Immature natural killer cell (primary cell): ENCODE measurements at places on chromosomes 2 and 18.

GRCh38 chr2:112541315-112542122 is 746 bp upstream of the POLR1B start:
- DNase-seq, result no peak

DNA sequence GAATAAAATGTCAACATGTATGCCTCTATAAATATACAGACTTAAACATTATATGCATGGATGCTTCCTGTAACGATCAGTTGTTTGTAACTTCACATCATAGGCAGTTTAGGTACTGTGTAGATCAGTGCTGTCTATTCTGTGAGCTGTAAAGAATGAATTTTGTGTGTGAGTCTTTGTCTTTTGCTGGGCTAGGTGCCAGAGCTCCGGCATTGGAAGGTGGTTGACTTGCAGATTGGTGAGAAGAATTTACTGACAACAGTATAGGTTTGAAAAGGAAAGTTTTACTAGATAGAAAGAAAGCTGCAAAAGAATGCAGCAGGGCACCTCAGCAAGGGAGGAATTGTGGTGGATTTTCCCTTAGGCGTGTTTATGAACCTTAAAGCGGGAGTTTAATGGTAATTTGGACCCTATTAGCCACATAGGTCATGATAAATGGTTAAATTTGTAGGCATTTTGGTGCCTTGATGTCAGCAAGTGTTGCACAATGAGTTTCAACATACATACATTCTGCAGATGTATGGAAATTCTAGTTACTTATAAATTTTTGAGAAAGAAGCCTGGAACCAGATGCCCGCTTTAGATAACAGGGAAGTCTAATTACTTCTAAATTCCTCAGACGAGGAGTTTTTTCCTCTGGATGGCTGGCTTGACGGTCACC is 6.7 kb upstream of the QPCT start:
- no peak for DNase-seq

- no peak for DNase-seq
These were observed 49.0 kb upstream of the TMEM247 start for GRCh38 chr2:46430413-46430812.

GRCh38 chr2:42973726-42974125 is 181.3 kb upstream of the HAAO start:
- DNase-seq, result no peak

- no peak for DNase-seq
These were observed 148.5 kb upstream of the DLX2 start for GRCh38 chr2:172251231-172251630.

GRCh38 chr2:231277962-231278361 is 79.5 kb downstream of the ARMC9 start:
- no peak for DNase-seq

- DNase-seq, result no peak
These were observed 175.2 kb upstream of the HS6ST1 start for GRCh38 chr2:128493880-128494279.

GRCh38 chr18:43588838-43589237 is 311.5 kb upstream of the SYT4 start:
- DNase-seq, result no peak

DNA sequence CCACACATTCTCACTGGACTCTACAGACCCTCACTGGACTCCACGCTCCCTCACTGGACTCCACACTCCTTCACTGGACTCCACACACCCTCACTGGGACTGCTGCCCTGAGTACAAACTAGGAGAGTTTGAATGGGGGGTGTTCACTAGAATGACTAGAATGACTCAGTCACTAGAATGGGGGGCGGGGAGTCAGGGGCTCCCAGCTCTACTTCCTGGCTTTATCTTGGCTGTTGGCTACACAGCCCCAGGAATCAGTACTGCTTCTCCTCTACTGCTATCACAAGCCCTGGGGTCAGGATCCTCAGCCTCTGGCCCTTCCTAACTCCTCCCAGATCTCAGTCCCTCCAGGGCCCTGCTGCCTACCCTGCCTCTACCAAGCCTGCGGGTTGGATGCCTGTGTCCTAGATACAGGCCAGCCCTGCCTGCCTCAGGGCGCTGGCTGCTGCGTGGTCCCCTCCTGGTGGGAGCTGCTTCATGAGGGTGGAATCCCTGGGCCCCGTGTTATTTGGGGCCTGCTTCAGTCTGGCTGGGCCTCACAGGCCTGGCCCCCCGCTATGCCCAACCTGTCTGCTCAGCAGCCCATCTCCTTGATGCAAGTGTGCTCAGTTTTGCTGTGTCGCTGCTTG is 7.8 kb downstream of the PTMA start:
- no peak for DNase-seq

DNA sequence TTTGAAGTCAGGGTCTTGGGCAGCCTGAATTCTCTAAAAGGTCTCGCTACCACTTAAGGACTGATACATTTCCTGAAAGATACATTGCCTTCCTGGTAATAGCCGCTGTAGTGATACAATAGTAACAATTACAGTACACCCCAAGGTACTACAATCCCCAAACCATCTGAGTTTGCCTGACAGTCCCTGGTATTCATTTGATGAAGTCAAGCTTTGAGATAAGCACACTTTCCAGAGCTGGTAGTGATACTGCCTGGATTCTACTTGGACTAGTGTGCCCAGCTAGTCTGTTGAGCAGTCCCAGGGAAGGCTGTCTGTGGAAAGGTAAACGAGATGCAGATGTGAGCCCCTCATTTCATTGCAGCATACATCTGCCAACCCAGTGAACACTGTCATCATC is 24.4 kb upstream of the ITGB6 start:
- DNase-seq, result no peak

- DNase-seq, result no peak
These were observed 13.1 kb upstream of the TNS1 start for GRCh38 chr2:218015586-218016521.

- no peak for DNase-seq
These were observed 40.1 kb downstream of the PLEK start for GRCh38 chr2:68404893-68405799.

DNA sequence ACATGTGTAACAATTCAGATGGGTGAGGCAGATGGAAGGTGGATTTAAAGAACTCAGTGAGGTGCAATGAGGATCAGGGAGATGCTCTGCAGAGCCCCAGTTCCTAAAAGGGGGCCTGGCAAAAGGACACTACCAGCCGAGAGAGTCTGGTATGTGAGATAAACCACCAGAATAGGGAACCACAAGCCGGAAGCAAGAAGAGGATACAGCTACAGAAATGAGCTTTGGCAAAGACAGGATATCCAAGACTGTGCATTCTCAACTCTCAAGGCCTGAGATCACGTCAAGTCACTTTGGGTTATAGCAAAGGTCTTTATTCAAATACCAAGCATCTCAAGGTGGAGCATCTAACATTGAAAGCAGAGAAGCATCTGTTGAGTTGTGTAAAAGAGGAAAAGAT is 293.5 kb downstream of the ARHGAP15 start:
- peak; percentile 10 for DNase-seq

GRCh38 chr2:220437938-220438337 is 810.5 kb downstream of the SLC4A3 start:
- DNase-seq, result no peak

GRCh38 chr2:70901227-70902066 is 34.3 kb upstream of the ATP6V1B1 start:
- no peak for DNase-seq

GRCh38 chr2:174618179-174618578 is 20.6 kb upstream of the WIPF1 start:
- no peak for DNase-seq

DNA sequence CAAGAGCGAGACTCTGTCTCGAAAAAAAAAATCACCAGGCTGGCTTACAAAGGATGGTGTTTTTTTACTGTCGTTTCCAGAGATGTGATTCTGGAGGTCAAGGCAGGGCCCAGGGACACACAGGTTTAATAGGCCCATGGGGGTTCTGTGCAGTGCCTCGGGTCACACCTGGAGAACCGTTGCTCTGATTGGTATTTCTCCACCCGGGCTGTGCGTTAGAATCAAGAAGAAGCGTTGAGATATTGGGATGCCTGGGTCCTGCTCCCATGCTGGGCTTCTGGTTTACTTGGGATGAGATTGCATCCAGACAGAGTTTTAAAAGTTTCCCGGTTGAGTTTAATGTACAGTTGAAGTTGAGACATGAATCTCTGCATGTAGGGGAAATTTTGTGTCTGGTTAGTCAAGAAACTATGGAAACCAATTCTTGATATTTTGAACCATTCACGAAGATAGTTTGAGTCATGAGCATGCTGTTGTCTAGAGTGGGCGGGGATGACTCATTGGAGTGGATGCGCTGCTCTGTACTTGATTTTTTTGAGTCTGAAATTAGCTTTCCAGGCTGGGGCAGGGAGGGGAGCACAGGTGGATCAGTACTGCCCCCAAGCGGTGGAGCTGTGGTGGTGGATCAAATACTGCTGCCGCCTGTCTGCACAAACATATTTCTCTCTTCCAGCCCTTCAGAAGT is 50.1 kb downstream of the GREB1 start:
- peak; percentile 7 for DNase-seq

- DNase-seq, result no peak
These were observed 290.7 kb upstream of the EPAS1 start for GRCh38 chr2:46006473-46007025.

GRCh38 chr18:13279181-13280069 is 60.9 kb downstream of the LDLRAD4 start:
- DNase-seq, result no peak

DNA sequence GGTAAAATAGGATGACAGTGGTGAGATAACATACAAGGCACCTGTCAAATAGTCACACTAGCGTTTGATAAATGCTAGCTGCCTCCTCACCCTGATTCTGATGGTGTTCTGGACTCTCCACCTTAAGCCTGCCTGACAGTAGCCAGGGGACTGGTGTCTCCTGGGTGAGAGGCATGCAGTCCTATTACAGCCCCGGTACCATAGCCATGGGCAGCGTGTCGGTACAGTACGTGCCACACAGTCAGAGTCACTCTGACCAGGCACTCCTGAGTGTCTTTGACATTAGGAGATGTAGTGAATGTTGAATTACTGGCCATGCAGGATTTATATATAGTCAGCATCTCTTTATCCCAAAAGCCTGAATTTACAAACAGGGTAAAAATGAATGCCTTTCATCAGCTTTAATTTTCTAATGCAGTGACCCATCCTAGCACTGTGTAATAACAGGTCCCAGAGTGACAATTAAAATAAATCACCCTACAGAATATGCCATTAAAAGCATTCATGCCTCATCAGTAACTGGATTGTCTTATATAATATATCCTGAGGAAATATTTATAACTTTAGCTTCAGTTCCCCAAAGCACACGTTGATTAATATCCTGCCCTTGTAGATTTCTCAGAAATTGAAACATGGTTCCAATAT is 760.3 kb upstream of the SOX11 start:
- DNase-seq, result no peak

DNA sequence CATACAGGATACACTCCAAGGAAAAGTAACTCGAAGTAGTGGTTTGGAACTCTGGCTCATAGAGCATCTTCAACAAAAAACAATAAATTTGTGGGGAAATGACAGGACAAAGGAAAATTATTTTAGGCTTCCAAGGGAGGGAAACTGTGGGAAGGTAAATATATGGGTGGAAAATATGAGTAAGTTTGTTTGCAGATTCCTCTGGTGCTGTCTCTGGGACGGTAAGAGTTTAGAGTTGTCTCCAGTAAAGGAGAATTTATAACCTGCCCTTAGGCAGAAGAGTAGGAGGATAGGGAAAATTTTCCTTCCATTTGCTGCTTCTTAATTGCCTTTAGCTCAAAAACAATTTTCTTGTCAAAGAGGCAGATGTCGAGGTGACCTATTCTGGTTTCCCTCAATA is 19.3 kb downstream of the HNMT start:
- no peak for DNase-seq

- DNase-seq, result no peak
These were observed 159.5 kb upstream of the ZNF516 start for GRCh38 chr18:76654577-76654976.

DNA sequence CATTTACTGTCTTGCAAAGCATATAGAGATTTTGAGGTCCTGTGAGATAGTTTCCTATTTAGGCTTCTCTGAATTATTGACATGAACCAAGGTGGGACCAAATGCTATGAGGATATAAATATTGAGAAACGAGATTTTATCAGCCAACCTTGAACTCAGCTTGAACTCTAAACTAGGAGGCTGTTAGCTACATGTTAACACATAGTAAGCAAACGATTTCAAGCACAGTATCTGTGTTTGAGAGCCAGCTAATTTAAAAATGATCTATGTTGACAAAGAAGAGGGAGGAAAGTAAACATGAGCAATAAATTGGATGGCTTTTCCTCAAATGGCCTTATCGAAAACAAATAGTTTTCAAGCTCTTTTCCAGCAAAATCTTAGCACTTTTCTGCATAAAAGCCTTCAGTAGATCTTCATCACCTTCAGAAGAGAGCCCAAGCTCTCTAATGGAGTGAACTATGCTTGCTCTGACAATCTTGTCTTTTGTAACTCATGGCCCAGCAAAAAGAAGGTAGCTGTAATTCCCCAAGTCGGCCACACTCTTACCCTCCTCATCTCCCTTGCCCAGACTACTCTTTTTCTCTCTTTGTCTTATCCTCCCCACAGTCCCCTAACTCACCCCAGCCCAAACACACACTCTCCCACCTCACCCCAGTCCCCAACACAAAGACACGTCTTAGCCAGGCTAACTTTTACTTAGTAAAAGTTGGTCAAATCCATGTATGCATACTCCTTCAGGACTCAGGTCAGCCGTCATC is 14.7 kb downstream of the CD28 start:
- DNase-seq, result no peak

DNA sequence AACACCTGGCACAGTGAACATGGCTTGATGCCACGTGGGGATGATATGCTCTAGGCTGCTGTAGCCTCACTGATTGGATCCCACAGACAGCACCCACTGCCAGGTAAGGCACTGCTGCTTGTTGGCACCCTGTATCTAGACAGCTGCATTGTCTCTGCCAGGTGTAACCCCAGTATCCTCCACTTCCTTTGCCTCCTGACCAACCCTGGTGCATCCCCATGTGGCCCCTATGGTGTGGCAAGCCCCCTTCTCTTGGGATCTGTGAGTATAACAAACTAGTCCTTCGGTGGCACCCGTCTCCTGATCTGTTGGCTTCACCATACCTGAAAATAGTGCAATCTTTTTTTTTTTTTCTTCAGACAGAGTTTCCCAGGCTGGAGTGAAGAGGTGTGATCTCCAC is 11.1 kb downstream of the TEX51 start:
- no peak for DNase-seq

GRCh38 chr18:7596147-7596546 is 29.0 kb downstream of the PTPRM start:
- DNase-seq, result no peak

DNA sequence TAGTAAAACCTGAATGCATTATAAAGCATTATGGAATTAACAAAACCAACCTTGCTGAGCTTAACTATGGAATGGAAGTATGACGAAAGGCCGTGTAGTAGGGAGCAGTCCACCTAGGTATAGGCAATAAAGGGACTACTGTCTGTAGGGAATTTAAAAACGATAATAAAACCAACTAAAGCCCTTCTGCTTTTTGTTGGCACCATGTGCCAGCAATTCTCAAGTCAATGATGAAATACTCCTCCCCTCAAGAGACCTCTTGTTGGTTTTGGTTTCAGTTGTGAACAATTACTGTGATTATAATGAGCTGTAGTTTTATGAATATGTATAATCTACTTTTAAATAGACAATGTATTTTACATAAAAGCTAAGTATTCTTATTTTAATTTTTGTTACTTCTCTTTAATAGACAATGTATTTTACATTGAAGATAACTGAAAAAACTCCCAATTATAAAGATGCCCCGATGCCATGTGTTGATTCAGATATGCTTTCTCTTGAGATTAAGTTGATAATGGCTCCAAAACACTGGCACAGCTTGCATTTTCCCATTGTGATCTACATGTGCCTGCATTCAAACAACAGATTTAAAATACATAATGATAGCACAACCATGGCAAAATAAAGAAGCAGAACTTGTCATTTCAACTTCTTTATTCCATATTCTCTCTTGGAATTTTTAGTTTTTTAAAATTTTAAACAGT is 55.5 kb upstream of the ZDBF2 start:
- DNase-seq, result no peak

- no peak for DNase-seq
These were observed 971.0 kb upstream of the CDH2 start for GRCh38 chr18:29147944-29148343.
